ENCODE measurements at places on chromosomes 4 and X. TPM values are rescaled to one million over a fixed set of nuclear protein-coding genes. Genes with fewer than 3 reads are reported as not detected.

The SLC6A14 gene
- 0.17 TPM for polyA plus RNA-seq

DNA sequence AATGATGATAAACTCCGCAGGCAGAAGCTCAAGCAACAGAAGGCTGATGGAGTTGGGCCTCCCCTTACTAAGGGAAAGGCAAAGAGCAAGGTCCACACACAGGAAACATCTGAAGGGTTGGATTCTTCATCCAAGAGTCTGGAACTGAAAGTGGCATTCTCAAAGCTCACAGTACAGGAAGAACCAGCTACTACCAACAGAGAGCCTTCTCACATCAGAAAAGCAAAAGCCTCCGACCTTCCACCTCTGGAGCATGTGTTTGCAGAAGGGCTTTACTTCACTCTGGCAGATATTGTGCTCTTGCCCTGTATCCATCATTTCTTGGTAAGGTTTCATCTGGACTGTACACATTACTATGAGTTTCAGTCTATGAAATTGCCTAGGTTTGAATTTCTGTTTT lies 10.6 kb downstream of the GSTCD start:
- no peak for DNase-seq

The NMU gene
- 12.5 TPM for polyA plus RNA-seq

GRCh38 chr4:3338976-3339531 lies 46.2 kb downstream of the RGS12 start:
- DNase-seq, result no peak

Data from right renal pelvis (tissue), 4 donors.